ENCODE measurements at places on chromosomes 16 and 17.
A peak's percentile ranks its signal among the peaks of the same experiment; 100 is the strongest.

DNA sequence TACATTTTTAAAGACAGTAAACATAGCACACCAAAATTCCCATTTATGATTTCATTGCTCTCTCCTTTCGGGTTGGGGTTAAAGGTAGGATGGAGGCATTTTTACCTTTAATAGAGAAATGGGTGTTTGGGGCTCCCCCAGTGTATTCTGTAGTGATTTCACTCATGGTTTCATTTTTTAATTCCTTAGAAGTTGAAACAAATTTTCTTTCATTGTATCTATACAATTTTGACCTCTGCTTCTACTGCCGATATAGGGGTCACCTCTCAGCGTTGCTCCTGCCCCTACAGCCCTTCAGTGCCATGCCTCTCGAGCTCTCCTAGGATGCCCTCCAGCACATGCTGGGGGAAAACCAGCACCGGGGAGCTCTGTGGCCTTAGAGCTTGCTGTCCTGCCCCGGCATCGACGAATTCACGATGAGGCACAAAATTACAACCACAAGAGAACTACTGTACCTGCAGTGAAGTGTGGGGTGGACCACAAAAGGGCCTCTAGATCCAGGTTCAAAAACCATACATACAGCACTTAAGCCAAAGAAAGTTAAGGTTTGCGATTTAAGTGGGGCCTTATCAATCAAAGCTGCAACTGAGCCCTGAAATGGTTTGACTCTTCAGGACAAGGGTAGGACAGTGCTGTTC lies 39.3 kb downstream of the LITAFD start:
- DNase-seq = no peak

GRCh38 chr16:88945473-88945872 lies 31.5 kb downstream of the CBFA2T3 start:
- DNase-seq = no peak

- DNase-seq = no peak
Measured at GRCh38 chr16:83666449-83666848, 141.3 kb upstream of the HSBP1 start.

- no peak for DNase-seq
Measured at GRCh38 chr17:77410470-77410869, 269.7 kb downstream of the SEC14L1 start.

GRCh38 chr17:29699283-29699682 lies 76.6 kb upstream of the CORO6 start:
- no peak for DNase-seq

DNA sequence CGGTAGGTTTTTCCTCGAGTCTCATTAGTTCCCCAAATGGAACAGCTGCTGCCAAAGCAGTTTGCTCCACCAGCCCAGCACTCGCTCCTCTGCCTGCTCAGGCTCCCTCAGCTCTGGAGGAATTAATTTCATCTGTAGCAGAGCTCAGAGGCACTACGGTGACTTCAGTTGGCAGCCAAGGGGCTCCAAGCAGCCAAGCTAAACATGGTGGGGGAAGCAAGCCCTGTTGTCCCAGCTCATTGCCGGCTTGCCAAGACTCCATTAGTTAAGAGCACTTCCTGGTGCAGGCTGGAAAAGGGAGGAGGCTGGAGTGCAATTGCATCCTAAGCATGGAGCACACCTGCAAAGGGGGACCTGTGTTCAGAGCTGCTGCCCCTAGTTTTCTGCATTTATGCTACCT lies 78.7 kb upstream of the GPRC5B start:
- no peak for DNase-seq

- no peak for DNase-seq
Measured at GRCh38 chr16:81553814-81554675, 109.4 kb downstream of the CMIP start.

DNA sequence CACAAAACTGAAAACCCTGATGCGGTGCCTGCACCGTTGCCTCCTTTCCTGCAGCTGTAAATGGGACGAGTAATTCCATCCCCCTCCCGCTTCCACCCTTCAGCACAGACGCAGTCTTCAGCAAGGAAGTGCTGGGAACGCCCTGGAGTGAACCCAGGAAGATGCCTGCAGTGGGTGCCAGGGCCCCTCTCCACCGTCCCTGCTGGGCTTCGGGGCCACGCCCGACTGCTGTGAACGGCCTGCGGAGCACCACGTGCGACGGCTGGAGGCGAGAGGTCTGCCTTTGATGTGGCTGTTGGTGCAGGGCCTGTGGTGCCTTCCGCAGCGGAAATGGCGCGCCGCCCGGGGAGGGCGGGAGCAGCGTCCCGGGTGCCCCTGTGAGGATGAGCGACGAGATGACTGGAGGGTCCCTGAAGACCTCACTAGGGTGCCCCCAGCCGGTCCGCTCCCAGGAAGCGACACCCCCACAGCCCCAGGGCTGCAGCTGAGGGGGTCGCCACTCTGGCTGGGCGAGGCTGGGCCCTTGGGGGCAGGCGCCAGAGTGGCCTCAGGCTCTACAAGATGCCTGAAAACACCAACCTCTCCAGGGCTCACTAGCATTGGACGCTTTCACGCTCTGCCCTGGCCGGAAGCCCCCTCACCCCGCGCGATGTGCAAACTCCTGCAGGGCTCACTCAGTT lies 749 bp upstream of the MC1R start:
- peak; percentile 56 for DNase-seq

- DNase-seq = no peak
Measured at GRCh38 chr17:8145811-8146210, 6.4 kb downstream of the PER1 start.

DNA sequence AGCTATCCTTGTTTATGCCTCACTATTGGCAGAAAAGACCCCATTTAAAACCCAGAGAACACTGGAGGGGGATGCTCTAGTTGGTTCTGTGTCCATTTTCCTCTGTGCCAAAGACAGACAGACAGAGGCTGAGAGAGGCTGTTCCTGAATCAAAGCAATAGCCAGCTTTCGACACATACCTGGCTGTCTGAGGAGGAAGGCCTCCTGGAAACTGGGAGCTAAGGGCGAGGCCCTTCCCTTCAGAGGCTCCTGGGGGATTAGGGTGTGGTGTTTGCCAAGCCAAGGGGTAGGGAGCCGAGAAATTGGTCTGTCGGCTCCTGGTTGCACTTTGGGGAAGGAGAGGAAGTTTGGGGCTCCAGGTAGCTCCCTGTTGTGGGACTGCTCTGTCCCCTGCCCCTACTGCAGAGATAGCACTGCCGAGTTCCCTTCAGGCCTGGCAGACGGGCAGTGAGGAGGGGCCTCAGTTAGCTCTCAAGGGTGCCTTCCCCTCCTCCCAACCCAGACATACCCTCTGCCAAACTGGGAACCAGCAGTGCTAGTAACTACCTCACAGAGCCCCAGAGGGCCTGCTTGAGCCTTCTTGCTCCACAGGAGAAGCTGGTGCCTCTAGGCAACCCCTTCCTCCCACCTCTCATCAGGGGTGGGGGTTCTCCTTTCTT lies 56.1 kb downstream of the IGF2BP1 start:
- DNase-seq = no peak

GRCh38 chr17:43673516-43674323 lies 12.0 kb upstream of the MEOX1 start:
- DNase-seq = peak; percentile 60

- no peak for DNase-seq
Measured at GRCh38 chr16:88378836-88379693, 3.7 kb upstream of the ZNF469 start.

GRCh38 chr16:2280981-2281542 lies 13.1 kb upstream of the RNPS1 start:
- DNase-seq = no peak

DNA sequence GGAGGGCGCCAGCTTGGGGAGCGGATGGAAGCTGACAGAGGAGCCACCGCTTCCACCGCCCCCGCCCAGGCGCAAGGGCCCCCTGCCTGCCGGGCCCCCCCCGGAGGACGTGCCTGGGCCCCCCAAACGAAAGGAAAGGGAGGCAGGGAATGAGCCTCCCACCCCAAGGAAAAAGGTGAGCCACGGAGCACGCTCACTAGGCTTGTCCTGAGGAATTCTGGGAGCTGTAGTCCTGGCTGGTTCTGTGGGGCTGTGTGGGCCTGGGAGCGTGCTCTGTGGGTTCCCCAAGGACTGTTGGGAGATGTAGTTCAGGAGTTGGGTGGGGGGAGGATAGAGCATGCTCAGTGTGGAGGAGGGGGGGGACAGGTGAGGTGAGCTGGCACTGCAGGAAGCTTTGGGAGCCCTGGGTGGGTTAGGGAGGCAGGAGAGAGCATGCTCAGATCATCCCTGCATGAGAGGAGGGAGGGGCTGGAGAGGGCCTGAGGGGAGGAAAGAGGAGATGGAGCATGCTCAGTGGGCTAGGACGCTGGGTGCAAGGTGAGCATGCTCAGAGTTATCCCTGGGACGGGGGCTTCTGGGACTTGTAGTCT lies 4.5 kb downstream of the FBXL19 start:
- no peak for DNase-seq

DNA sequence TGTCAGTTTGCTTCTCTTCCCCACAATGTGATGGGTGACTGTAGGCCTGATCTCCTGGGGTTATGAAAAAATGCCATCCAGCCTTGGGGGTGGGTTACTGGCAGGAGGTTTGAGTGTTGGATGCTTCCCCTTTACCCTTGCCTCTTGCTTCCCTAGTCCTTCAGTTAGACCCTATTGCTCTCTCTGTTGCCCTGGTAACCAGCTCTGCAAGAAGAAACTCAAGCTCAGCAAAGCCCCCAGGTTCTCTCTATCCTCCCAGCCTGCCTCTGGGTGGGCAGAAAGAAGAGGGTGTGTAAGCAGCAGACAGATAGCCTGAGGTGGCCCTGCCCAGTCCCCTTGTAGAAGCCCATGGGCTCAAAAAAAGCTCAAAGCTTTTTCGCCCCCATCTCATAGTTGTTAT lies 2.8 kb upstream of the RAPGEFL1 start:
- no peak for DNase-seq

DNA sequence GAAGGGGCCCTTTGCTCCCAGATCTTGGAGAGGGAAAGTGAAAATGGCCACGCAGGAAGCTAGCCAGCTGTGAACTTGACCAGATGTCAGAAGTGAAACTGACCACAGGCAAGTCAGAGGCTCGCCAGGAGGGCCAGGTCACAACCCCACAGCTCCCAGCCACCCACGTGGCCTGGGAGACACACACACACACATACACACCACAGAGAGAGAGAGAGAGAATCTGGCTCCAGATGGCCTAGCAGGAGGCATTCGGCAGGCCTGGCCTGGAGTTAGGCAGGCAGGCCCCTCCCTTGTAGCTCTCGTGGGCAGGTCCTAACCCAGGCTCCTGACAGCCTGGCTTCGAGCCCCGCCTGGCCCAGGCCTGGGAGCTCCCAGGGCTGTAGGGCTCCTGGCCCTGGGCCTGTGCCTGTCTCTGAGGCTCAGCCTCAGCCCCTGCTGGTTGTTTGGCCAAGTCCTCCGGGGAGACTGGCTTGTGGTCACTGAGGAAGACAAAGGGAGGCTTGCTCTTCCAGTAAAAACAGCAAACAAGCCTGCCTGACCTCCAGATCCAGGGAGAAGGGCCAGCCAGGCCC lies 20.2 kb downstream of the NGFR start:
- DNase-seq = no peak

Data from activated T-helper 9 cell treated with anti-CD3 and anti-CD28 coated beads, Interleukin-2, amount 50 U/mL, for 16 hours (primary cell).